SK-N-SH (cell line): ENCODE measurements at places on chromosomes 16 and 17.

DNA sequence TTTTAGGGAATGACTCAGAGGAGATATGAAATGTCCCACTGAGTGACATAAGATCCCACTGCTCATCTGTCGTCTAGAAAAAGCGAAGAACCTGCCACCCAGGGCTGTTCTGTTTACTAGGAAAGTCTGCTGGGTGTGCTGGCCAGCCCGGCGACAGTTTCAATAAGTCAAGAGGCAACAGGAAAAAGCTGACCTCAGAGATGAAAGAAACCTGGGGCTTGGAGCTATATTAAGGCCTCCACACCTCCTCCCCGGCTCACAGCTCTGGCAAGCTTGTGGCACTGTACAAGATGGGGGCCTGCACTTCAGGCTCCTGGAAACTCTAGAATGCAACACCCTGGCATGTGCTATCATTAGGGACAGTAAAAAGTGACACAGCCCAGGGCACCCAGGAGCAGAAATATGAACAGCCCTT, 10.6 kb downstream of the ZFHX3 start:
- peak; percentile 61 for DNase-seq

DNA sequence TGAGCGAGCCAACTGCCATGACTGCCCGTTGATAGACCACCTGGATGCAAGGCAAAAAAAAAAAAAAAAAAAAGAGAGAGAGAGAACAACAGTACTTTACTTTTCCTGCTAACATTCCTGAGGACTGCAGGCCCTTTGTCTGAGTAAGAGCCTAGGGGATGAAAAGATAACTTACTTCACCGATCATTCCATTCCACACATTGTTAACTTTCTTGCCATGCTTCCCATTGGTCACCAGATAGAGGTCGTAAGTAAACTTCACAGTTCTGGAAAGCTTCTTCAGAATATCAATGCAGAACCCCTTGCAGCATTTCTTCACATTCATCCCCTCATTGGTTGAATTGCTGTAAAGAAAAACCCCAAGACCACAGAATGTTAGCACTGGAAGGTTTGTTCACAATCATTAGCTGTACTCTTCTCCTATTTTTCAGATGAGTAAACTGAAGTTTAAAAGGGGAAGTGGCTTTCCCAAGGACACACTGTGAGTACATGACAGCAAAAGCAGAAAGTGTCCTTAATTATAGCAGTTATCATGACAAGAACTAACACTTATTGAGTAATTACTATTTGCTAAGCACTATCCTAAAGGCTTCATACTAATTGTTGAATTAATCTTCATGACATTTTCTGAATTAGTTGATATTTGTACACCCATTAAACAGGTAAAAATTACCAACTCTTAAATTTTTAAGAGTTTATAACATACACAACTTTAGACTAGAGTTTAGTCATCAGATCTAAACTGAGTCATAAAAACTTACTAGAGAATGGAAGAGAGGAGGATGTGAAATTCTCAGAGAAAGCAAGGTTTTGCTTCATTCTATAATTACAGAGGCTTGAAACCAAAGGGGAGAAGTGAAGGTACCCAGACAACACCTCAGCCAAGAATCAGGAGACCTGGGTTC, 341.2 kb downstream of the GRIN2A start:
- DNase-seq: no peak

DNA sequence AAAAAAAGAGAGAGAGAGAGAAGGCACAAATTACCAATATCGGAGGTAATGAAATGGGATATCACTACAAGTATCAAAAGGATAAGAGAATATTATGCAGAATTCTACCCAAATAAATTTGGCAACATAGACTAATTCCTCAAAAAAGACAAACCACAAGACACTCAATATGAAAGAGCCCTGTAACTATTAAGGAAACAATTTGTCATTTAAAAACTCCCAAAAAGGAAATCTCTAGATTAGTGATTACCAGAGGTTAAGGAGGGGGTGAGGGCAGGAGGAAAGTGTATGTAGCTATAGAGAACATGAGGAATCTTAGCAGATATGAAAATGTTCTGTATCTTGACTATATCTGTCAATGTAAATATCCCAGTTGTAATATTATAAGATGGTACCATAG, 54.0 kb downstream of the CFDP1 start:
- no peak for DNase-seq

GRCh38 chr17:4796552-4796920, 572 bp downstream of the PSMB6 start:
- peak; percentile 75 for DNase-seq

DNA sequence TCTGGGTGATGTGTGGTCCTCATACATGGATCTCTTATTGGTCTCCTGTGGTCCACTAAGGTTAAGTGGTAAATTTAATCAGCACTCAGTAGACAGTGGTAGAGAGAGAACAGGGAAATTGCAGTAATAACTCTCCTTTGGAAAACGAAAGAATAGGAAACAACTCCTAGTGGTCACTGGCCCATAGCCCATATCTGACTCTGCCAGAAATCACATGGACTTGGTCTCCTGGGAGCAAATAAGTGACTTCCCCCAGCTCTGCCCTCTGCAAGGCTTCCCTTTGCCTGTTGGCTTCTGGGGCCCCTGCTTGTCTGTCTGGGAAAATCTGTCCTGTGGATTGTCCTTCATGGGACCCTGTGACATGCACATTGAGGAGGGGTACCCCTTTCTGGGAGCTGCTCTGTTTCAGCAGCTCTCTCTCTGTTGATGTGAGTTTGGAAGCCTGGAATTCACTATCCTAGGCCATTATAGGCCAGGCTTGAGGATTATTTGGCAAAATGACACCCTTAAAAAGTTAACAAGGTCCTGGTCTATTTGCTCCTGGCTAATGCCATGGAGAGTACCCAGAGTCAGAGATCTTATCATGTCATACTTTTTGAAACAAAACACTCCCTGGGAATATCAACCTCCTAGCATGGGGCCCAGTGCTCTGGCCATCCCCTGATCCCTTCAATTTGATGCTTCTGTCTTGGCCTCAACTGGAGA, 58.0 kb upstream of the HNF1B start:
- no peak for DNase-seq

GRCh38 chr17:79920751-79921410, 81.6 kb upstream of the CBX4 start:
- DNase-seq: no peak

GRCh38 chr16:88727871-88728270, 21.6 kb downstream of the CTU2 start:
- DNase-seq: peak; percentile 77

DNA sequence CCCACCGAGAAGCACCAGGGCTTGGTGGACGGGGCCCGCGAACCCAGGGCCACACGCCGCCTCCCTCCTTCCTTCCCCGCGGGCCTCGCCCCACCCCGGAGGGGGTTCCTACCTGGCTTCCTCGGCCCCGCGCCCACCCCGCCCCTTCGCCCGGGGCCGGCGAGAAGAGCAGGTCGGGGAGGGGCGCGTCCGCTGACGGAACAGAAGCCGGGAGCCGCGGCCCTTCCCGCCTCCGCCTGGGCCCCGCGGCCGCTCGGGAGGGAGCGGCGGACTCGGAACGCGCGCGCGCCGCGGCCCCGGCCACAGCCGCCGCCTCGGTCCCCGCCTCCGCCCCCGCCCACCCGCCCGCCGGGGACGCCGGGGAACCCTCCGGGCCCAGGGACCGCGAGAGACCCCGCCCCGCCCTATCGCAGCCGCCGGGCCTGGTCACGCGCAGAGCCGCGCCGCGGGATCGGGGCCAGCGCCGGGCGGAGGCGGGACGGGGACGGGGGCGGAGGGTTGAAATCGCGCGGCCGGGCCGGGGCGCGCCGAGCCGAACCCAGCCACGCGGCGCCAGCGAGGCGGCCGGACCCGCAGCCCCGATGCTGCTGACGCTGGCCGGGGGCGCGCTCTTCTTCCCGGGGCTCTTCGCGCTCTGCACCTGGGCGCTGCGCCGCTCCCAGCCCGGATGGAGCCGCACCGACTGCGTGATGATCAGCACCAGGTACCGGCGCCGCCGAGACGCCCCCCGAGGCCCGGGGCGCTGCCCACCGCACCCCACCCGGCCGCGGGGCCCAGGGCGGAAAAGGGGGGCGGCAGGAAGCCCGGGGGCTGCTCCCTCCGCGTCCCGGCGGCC, at the start of gene TLCD3A:
Gene TLCD3A (plus strand): TSS at position 530 of the 835 bp plus-strand sequence. CDS start 52 bp downstream, at position 582.
- DNase-seq: peak; percentile 95

GRCh38 chr17:68782789-68783188, 172.4 kb downstream of the ABCA8 start:
- no peak for DNase-seq

GRCh38 chr17:65413390-65413789, 148.1 kb downstream of the AXIN2 start:
- DNase-seq: no peak

GRCh38 chr17:4499431-4500190, 930 bp downstream of the SPNS2 start:
- DNase-seq: peak; percentile 75
